ENCODE measurements at places on chromosomes 2 and 18.

DNA sequence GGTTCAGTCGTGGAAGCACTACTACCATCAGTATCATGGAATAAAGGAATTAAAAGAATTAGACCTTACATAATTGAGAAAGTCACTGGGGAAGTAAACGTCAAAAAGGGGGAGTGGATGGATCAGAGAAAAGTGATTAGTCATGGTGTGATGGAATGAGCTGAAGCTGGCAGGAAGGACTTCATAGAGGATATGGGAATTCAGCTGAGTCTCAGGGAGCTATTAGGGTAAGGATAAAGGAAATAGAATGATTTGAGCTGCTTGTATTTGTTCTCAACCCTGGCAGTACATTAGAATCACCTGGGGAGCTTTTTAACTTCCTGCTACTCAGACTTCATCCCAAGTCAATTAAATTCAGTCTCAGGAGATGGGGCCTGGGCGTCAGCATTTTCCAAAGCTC is 53.4 kb upstream of the SETBP1 start:
- no peak for DNase-seq

- no peak for DNase-seq
Observed at GRCh38 chr18:49631146-49631866, 69.4 kb downstream of the LIPG start.

DNA sequence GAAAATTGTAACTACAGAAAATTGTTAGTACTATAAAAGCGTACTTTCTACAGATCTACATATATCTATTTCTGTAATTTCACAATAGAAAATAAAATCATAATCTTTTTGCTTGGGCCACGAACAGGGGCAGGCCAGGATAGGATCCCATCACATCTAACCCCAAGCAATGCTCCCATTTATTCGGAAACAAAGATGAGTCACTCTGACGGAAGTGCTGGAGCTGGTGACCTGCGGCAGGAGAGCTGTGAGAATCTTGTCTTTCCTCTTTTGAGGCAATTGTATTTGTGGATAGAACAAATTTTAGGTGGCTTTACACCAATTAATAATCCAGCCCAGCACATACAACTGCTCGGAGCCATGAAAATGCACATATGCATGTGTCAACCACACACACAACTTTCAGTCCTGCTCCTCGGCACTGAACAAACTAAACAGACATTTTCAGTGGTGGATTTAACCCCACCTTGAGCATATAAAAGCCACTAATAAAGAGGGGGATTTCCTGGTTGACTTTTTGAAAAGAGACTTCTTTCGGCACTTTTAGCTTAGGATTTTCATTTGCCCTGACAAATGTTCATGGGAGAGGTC is 22.3 kb upstream of the INSIG2 start:
- DNase-seq, result no peak

DNA sequence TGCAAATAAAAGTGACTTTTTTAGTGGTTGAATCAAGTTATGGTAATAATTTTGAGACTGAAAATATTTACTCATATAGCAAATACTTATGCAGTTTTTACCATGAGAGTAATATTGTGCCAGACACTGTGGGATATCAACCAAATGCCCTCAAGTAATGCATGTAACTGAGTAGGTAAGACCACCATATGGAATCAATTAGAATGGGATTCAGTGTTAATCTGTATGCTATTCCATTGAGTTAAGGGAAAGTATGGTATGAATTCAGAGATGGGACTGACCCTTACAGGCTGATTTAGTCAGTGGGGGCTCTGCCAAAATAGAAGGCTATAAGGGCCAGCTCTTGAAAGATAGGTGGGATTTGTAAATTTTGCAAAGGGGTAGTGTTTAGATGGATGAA is 131.6 kb downstream of the CCDC85A start:
- DNase-seq, result no peak

GRCh38 chr2:39506215-39506614 is 69.1 kb upstream of the MAP4K3 start:
- no peak for DNase-seq

GRCh38 chr2:20642055-20642971 is 8.6 kb downstream of the HS1BP3 start:
- peak; percentile 68 for DNase-seq

- no peak for DNase-seq
Observed at GRCh38 chr2:28648671-28649395, 102.8 kb upstream of the PPP1CB start.

DNA sequence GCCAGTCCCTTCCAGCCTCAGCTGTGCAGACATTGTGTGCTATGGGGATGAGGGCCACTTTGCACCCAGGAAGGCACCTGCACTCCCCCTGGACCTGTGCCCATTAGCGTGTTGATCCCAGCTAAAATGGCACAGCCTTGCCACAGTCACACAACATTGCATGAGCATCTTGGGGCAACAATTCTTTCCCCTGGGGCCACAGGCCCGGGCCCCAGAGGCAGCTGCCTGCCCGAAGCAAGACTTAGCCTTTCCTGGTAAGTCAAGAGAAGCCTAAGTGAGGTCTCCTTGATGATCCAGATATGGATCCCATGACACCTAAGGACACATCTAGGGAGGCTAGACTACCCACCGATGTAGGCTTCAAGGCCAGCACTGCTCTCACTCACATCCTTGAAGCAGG is 202.1 kb downstream of the BCL11A start:
- no peak for DNase-seq

DNA sequence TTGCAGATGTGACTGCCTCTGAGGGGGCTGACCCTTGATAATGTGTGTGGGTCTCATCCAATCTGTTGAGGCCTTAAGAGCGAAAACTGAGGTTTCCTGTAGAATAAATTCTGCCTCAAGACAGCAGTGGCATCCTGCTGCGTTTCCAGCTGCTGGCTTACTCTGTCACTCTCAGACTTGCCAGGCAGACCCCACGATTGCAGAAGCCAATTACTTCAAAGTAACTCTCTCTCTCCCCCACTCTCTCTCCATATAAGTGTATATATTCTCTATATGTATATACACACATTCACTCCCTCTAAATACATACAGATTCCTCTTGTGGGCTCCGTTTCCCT is 152.5 kb upstream of the ALKAL2 start:
- no peak for DNase-seq

DNA sequence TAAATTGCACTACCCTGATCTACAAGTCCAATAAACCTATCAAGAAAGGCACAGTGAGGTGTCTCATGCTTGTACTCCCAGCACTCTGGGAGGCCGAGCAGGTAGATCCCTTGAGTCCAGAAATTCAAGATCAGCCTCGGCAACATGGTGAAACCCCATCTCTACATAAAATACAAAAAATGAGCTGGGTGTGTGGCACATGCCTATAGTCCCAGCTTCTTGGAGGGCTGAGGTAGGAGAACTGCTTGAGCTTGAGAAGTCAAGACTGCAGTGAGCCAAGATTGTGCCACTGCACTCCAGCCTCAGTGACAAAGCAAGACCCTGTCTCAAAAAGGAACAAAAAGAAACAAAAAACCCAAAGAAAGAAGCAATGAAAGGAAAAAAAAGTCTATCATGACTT is 58.9 kb downstream of the ROCK2 start:
- DNase-seq, result no peak

GRCh38 chr2:70477441-70477844 is 76.2 kb downstream of the TGFA start:
- no peak for DNase-seq

All from activated CD4-positive, alpha-beta T cell treated with anti-CD3 and anti-CD28 coated beads, Interleukin-2, amount 50 U/mL, for 4 hours (primary cell).